Mesenchymal stem cell (in vitro differentiated cells and primary cell): ENCODE measurements at places on chromosomes 4 and X.

DNA sequence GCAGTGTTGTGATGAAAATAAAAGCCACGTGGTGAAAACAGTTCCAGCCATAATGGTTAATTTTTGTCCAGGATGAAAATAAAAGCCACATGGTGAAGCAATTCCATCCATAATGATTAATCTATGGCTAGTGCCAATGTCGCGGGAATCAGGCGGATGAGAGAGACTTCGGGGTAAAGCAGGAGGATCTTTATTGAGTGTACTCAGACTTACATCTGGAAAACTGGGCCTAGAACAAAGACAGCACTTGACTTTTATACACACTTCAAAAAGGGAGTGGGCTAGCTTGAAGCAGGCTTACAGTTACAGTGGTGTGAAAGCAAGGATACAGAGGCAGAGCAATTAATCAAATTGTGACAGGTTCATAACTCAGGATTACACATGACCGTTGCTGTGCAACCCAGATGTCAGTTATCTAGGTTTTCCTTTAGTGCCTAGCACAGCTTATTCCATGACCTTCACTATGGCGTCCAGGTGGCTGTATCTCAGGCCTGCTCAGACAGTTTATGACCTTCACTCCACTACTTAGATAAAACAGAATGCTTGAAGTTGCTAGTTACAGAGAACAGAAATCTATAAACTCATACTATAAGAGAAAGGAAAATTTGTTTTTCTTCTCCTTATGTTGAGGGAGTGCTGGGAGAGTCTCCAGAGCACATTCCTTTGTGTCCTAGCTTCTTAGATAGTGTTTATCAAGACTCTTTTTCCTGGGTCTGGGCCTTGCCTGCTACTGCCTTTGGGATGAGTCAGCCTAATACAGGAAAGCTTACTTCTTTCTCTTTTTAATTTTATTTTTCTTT is 5.9 kb upstream of the PLA2G12A start:
- no peak for DNase-seq

DNA sequence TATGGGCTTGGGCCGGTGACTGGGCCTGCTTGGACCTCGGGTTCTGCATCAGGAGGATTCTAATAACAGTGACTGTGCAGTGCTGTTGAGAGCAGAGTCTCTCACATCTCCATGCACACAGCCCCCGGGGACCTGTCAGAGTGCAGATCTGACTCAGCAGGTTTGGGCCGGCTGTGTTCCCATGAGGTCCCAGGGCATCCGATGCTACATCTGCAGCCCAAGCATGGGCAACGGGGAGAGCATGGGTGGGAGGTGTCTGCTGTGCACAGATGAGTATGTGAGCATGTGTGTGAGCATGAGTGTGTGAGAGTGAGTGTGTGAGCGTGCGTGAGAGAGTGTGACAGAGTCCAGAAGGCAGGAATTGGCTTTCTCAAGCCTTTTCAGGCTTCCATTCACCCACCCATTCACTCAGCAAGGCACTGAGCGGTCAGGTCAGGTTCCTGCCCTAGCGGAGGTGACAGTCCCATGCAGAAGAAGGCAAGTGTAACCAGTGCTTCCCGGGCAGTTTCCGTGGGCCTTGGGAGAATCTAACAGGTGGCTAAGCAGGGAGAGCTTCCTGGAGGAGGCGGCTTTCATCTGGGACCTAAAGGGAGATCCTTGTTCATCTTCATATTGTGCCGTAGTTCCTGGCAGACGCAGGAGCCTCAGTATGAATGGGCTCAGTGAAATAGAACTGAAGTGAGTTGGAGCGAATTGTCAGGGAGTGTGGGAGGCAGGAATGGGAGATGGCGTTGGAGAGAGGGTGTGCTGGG is 62.6 kb downstream of the SORCS2 start:
- no peak for DNase-seq

- no peak for DNase-seq
Observed at GRCh38 chr4:3361896-3362295, 69.1 kb downstream of the RGS12 start.

- no peak for DNase-seq
Observed at GRCh38 chr4:76016393-76016792, 6.9 kb downstream of the CXCL10 start.

DNA sequence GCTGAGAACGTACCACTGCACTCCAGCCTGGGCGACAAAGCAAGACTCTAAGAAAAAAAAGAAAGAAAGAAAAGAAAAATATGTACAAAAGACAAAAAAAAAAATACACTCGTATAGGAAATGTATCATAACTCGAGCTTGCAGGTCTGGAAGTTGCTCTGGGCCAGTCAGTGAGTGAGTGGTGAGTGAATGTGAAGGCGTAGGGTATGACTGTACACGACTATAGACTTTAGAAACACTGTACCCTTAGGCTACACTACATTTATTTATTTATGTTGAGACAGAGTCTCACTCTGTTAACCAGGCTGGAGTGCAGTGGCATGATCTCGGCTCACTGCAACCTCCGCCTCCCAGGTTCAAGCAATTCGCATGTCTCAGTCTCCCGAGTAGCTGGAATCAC is 29.4 kb downstream of the EVC2 start:
- DNase-seq, result peak; percentile 18

- DNase-seq, result no peak
Observed at GRCh38 chr4:145490796-145491195, 9.1 kb downstream of the SMAD1 start.

DNA sequence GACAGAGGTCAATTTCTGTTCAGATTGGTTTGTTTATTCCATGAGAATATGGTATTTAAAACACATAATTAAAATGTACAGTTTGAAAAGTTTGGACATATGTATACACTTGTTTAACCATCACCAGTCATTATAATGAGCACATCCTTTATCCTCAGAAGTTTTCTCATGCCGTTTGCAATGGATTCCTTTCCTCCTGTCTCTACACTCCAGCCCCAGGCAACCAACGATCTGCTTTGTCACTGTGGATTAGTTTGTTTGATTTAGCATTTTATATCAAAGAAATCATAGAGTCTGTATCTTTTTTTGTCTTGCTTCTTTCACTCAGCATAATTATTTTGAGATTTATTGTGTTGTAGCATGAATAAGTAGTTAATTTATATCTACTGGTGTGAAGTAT is 243.0 kb upstream of the TRAM1L1 start:
- peak; percentile 2 for DNase-seq

DNA sequence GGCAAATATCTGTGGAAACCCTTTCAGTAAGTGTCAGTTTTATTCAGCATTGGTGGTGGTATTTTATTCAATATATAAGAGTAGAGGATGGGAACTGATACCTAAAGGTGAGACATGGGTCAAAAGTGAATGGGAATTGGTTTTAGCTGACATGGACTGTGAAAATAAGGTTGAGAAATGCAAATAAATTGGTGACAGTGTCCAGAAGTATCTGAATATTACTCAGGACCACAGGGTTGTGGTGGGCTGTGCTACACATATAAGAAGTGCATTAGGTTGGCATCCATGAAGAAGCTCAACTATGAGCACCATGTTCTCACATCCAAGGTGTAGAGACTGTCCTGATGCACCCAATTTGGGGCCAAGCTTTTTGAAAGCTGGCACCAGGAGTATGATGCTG is 45.0 kb downstream of the ETDC start:
- no peak for DNase-seq

DNA sequence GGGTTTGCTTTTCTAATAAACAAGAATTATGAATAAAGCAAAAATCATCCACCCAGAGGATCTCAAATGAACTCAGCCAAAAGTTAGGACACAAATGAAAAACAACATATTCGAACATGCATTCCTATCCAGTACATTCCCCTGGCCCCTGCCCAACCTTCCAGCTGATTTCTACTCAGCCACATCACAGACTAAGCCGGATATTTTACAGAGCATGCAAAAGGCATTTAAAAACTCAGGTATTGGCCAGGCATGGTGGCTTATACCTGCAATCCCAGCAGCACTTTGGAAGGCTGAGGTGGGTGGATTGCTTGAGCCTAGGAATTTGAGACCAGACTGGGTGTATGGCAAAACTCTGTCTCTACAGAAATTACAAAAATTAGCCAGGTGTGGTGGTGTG is 54.6 kb downstream of the RELL1 start:
- DNase-seq, result no peak

DNA sequence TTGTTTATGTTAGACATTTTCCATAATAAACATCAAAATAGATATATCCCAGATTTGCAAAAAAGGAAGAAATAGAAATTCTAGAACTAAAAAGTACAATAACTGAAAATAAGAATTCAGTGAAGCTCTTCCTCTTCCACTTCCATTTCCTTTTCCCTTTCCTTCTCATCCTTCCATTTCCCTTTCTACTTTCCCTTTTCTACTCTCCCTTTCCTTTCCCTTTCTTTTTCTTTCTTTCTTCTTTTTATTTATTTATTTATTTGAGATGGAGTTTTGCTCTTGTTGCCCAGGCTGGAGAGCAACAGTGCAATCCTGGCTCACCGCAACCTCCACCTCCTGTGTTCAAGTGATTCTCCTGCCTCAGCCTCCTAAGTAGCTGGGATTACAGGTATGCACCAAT is 30.6 kb upstream of the OPHN1 start:
- no peak for DNase-seq

GRCh38 chrX:9147726-9148125 is 113.8 kb upstream of the FAM9B start:
- peak; percentile 16 for DNase-seq

DNA sequence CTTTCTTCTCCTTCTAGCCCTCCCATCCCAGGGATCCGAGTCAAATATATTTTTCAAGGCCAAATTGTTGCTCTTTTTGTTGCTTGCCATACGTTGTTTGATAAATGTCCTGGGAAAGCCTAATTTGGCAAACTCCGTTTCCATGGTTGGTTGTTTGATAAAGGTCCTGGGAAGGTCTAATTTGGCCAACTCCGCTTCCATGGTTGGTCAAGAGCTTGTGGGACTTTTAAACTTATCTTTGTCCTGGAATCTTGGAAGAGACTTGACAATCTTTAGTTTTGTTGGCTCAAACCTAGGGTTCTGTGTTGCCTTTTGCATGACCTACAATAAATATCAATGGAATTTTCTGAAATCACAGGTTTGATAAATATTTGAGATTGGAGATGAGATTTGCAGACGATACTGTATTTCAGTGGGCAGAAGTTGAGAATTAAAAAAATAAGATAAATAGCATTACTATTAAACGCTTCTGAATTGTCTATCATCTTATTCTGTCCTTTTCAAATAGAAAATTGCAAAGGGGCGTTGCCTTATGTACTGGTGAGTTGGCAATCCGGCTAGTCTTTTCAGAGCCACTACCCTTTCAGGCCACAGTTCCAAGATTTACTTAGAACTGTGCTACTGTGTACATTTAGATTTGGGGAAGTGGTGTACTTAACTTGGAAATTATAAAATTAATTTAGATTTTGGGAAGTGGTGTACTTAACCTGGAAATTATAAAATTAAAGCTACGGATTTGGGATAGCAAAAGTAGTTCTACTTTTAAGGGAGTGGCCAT is 804 bp downstream of the OSTC start:
- DNase-seq, result peak; percentile 68

DNA sequence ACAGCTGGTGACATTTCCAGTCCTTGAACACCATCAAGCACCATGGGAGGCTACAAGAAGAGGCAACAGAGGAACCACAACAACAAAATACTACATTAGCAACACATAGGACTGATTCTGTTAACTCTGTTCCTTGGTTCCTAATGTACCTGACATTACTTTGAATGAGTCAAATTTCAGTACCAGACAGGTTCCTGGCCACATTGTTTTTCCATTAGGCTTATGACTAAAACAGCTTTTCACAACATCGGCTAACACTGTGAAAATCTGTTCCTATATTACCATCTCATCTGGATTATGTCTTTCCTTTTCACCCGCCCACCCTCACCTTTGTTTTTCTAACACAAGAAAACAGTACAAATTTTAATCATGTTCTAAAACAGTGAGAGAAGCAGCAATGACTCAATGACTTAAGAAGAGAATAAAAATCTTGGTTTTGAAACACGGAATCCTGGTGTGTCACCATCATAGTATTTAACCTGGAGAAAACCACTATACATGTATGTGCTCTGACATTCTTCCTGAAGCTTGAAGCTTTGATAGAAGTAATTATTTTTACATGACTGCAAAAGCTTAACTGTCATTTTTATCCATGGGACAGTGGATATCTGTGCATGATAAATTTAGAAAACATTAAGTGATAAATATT is 143.9 kb downstream of the SCFD2 start:
- no peak for DNase-seq

- DNase-seq, result no peak
Observed at GRCh38 chrX:134161162-134161561, 75.8 kb upstream of the CCDC160 start.

DNA sequence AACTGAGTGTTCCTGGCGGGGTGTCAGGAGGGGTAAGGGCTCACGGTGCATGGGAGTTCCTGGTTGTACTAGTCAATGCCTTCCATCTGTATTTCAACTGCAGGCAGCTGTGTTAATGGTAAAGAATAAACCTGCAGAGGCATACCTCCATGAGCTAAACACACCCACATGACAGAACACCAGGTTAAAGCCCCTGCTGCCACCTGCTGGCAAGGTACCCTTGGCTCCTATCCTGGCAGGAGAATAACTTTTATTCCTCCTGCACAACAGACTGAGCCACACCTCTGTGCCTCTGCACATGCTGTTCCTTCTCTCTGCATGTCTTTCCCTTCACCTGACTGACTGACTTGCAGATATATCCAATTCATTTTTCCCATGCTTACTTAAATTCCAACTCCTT is 11.1 kb downstream of the ITIH6 start:
- DNase-seq, result no peak

GRCh38 chr4:52931243-52931642 is 69.1 kb downstream of the RASL11B start:
- no peak for DNase-seq

GRCh38 chr4:64781737-64782326 is 372.6 kb upstream of the TECRL start:
- peak; percentile 42 for DNase-seq

- no peak for DNase-seq
Observed at GRCh38 chr4:121041307-121042090, 30.8 kb downstream of the NDNF start.
